ENCODE measurements at places on chromosomes 1 and 21.
A peak's percentile ranks its signal among the peaks of the same experiment; 100 is the strongest.

GRCh38 chr1:190403402-190403801 is 74.3 kb downstream of the BRINP3 start:
- DNase-seq: no peak

DNA sequence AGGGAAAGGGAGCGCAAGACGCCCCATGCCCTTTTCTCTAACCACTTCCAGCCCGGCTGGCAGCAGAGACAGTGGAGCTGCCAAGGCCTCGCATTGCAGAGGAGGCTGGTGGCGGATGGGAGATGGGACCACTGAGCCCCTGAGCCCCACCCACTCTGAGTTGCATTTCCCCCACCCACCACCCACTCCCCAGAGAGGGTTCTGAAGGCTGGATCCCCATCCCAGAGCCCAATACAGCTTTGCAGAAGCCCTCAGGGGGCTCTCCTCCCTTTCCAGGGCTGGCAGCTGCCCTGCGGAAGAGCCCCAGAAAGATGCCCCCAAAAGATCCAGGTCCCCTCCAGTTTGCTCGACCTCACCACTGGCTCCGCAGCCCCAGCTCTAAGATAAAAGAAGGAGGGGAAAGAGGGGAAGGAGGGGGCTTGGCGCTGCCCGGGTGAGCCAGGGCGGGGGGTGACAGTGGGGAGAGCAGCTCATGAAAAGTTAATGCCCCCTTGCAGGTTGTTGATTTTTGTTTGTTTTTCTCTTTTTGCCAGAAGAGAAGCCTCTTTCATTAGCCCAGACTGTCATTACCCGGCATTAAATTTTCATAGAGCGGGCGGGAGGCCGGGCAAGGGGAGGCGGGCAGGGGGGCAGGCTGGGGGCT is 38.4 kb upstream of the CASZ1 start:
- no peak for DNase-seq

- DNase-seq: no peak
These were observed 63.9 kb downstream of the CSMD2 start for GRCh38 chr1:34101151-34101550.

DNA sequence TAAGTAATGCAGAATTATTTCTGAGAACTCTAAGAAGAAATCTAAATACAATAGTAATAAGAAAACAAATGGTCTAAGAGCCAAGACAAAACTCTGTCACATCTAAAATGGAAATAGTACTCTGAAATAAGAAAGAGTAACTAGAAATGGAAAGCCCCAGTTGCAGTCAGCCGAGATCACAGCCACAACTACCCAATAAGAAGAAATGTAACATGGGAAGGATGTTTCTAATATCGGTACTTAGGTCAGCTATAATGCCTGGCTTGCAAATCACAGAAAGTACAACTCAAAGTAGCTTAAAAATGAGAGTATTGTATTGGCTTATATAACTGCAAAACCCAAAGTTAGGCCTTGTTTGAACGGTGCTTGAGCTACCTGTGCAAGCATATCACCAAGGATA is 58.6 kb upstream of the USP25 start:
- no peak for DNase-seq

GRCh38 chr1:25902462-25902861 is 3.8 kb downstream of the STMN1 start:
- no peak for DNase-seq

DNA sequence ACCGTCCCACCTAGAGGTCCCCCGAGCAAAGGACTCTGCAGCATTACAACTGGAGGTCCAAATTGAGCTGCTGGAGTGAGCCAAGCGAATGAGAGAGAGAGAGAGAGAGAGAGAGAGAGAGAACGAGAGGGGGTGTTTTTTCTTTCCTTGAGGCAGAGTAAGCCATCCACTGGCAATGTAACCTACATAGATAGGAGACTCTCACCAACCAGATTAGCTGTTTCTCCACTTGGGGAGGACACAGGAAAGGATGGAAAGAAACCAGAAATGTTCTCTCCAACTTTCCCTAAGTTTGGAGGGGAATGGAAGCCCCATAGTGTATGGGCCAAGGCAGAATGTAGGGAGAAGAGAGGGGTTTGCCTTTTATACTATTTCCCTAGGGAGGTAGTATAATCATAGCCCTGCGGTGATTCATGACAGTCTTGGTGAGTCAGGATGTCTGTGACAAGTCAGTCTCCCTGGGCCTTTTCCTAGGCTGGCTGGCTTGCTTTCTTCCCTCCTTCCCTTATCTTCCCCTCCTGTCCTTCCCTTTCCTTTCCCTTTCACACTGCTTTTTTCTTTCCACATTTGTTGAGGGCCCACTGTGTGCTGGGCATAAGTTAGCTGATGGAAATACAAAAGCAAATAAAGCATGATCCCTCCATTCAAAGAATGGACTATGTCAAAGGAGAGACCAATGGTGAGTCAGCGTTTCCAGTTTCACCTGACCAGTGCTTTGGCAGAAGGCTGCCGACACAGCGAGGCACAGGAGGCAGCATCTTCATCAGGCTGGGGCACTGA is 7.1 kb downstream of the FNDC7 start:
- DNase-seq: no peak

GRCh38 chr1:204509186-204509635 is 7.0 kb upstream of the MDM4 start:
- no peak for DNase-seq

GRCh38 chr21:26148071-26148839 is 22.3 kb downstream of the APP start:
- DNase-seq: peak; percentile 70

DNA sequence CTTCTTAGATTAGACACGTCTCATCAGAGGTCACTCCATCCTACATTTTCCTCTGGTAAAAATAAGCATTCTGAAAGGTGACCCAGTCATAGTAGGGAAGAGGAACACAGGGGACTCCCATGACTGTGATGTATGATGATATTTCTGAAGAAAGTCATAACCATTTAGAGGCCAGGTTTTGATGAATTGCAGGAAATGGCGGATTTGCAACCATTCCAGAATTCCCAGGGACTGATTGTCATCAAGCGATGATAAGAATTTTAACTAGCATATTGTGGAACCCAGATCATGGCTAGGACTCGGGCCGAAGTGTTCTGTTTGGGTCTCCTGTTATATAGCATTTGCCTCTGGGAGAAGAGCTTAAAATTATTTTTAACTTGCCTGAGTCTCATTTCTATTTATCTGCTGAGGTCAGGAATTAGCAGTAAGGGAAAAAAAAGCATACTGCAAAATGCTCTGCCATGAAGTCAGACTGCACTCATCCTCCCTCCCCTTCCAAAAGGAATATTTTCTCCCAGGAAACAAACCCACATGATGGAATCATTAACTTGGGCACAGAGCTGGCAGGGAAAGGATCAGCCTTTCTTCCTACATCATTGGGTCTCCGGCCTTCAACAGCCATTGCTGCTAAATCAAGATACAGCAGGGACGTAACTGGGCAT is 286.7 kb downstream of the HLX start:
- no peak for DNase-seq

- DNase-seq: no peak
These were observed 37.1 kb upstream of the SOD1 start for GRCh38 chr21:31622397-31622796.

DNA sequence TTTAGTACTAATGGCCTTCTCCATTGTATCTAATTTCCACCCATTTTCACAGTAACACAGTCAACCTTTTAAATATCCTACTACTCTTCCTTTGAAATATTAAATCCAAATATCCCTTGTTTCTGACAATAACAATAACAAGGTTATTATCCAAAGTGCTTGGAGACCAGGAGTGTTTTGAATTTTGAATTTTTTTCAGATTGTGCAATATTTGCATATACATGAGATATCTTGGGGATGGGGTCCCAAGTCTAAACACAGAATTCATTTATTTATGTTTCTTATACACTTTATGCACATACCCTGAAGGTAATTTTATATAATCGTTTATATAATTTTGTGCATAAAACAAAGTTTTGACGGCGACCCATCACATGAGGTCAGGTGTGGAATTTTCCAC is 17.5 kb downstream of the DMAP1 start:
- no peak for DNase-seq

GRCh38 chr1:27992276-27992675 is 32.5 kb downstream of the XKR8 start:
- no peak for DNase-seq

- DNase-seq: peak; percentile 82
These were observed 30.9 kb downstream of the ADAMTS5 start for GRCh38 chr21:26935977-26936376.

DNA sequence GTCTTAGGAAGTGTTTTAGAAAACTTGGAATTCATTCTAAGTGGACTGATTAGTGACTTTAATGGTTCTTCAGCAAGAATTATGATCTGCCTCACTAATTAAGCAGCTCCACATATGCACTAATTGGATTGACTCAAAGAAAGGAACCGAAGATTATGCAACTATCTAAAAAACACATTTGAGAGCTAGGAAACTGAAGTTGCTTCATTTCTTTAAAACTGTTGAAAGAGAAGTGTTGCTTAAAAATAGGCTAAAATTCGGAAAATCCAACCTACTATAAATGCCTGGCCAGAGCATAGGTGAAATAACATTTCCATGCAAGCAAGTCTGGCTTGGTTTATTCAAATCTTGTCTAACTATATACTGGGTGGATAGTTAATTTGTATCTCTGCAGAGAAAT is 502.9 kb upstream of the ZRANB2 start:
- DNase-seq: no peak

DNA sequence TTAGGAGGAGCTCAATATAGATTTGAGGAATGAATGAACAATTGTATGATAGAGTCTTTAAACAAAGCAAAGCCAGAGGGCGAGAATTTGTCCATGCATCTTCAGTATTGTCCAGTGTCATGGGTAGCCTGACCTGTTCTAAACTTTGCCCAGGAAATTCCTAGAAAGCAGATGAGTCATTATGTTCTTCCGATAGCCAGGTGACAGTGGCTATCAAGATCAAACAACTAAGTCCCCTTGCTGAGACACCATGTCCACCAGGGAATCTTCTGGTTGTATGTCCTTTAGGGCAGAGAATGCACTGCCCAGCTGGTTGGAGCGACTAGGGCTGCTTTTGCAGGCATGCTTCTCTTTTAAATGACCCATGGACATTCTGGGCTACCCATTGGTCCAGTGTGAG is 1.8 kb upstream of the SLC26A9 start:
- DNase-seq: no peak

- no peak for DNase-seq
These were observed 37.4 kb downstream of the PRDM2 start for GRCh38 chr1:13737398-13737797.

- no peak for DNase-seq
These were observed 506.8 kb upstream of the CAMK1G start for GRCh38 chr1:209076688-209077087.

DNA sequence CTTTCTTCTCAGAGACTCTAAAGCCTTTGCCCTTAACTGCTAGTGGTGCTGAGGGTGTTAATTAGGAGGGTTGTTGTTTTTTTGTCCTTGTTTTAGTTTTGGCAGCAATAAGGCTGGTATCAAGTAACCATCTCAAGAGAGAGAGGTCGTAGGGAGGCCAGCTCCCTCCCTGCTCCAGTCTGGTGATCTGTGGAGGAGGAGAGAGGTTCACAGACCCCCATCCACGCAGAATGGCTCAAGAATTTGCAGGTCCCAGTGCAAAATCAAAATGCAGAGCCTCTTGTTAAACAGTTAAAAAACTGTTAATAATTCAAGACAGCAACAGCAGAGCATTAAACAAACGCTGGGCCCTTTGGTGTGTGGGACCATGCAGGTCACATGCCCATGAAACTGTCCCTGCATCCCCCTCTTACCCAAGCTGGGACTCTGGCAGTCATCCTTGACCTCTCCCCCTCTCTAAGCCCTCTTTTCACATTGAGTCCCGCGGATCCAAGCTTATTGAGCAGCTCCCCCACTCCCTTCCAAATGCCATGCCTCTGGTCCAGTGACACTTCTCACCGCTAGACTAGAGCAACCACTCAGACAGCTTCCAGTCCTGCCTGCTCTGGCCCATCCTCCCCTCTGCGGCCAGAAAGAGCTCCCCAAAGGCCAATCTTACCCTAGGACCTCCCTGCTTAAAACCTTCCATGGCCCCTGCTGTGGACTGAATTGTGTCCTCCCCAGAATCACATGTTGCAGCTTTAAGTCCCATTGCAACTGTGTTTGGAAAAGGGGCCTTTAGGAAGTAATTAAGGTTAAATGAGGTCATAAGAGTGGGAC is 47.7 kb upstream of the RPL11 start:
- peak; percentile 56 for DNase-seq

GRCh38 chr1:78587211-78587610 is 33.0 kb upstream of the IFI44L start:
- no peak for DNase-seq

- DNase-seq: peak; percentile 78
These were observed 1.2 kb downstream of the CAMSAP2 start for GRCh38 chr1:200739702-200740570.

DNA sequence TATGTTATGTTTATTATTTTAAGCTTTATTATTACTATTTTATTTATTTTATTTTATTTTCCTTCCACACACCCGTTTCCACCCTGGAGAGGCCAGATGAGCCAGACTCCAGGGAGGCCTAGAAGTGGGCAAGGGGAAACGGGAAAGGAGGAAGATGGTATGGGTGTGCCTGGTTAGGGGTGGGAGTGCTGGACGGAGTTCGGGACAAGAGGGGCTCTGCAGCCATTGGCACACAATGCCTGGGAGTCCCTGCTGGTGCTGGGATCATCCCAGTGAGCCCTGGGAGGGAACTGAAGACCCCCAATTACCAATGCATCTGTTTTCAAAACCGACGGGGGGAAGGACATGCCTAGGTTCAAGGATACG is 468 bp upstream of the MX1 start:
- DNase-seq: no peak

GRCh38 chr21:38277501-38278131 is 20.8 kb downstream of the KCNJ15 start:
- DNase-seq: no peak

DNA sequence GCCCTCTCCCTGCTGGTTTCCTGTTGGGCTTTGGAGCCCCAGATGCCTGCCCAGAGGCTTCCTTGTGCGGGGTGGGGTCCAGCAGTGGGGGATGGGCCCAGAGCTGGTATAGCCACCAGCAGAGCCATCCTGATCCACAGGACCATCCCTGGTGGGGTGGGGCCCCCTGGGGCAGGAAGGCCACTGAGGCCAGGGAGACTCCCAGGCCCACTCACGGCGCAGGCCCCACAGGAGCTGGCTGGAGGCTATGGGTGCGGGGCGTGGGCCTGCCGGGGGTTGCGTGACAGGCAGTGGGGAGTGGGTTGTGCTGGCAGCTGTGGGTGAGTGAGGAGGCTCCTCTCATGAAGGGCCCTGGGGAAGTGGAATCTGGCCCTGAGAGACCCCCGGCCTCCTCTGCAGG is 5.7 kb downstream of the LRRC3 start:
- DNase-seq: no peak

- no peak for DNase-seq
These were observed 82.2 kb upstream of the C1orf105 start for GRCh38 chr1:172338295-172338735.

GRCh38 chr1:159853417-159854115 is 8.9 kb downstream of the VSIG8 start:
- DNase-seq: no peak
